ENCODE measurements at places on chromosomes 2 and 18.

DNA sequence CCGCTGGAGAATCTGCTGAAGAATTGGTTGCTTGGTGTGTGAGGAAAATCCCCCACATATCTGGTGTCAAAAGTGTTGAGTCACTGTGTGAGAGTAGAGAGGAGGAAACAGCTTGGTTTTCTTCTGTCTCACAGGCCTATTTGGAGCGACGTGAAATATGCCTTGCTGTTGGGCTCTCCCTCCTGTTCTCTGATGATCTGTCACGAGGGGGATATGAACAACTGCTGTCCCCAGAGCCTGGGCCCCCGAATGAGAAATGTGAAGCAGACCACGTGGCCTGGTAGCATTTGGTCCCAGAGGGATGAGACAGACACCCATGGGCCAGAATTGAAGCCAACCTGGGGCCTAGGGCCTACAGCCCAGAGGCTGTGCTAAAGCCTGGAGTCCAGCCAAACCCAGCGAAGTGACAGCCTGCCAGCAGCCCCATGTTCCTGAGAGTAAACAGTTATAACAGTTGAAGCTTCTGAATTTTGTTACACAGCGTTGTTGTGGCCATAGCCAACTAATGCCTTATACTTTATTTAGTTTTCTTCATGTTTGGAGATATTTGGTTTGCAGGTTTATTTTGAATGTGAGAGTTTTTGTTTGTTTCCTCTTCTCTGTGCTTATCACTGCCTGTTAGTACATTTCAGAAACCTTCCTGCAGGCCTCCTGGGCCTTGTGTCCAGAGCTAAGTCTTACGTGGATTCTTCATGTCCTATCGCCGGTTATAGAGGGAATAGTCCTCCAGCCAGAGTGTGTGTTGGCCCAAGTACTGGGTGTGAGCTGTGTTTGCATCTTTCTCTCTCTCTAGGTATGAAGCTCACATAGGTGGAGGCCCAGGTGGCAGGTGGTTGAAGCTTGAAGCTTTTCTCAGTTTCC is 18.7 kb upstream of the COLEC12 start:
- DNase-seq = no peak

DNA sequence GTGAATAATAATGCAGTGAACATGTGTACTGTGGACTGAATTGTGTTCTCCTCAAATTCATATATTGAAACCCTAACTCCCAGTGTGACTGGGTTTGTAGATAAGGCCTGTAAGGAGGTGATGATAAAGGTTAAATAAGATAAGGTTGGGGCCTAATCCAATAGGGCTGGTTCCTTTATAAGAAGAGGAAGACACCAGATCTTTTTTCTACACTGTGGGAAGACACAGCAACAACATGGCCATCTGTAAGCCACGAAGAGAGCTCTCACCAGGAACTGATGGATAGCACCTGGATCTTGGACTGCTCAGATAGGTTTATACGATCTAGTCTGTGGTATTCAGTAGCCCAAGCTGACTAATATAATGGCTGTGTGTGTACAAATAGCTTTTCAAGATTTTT is 66.8 kb downstream of the BMPR2 start:
- DNase-seq = no peak

DNA sequence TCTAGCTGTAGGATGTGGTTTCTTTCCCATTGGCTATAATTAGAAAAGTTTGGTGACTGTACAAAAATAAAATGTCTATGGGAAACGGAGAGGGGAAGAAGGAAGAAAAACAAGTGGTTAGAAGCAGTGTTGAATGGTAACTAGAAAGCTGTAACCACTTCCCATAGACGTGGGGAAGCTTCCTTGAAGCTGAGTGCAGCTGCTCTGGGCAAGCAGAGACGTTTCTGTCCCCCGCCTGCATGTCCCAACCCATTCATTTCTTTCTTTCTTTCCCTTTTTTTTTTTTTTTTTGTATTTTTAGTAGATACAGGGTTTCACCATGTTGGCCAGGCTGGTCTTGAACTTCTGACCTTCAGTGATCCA is 367.8 kb upstream of the HS6ST1 start:
- no peak for DNase-seq

DNA sequence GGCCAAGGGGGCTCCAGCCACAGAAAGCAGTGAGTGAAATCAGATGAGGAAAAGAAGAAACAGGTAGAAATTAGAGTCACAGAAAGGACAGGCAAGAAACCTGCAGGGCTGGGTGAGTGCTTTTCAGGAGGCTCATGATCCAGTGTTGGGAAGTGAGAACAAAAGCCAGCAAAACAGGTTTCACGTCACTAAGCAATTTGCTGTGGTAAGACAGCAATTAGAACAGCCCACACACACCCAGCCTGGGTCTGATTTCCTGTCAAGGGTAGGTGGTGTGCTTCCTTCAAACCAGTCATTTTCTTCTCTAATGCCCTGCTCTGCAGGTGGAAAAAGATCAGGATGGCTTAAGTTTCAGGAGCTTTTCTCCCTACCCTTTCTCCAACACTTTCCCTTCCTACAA is 52.9 kb upstream of the XDH start:
- DNase-seq = no peak

- DNase-seq = no peak
These were observed 497.9 kb upstream of the SPRED2 start for GRCh38 chr2:65930259-65930658.

DNA sequence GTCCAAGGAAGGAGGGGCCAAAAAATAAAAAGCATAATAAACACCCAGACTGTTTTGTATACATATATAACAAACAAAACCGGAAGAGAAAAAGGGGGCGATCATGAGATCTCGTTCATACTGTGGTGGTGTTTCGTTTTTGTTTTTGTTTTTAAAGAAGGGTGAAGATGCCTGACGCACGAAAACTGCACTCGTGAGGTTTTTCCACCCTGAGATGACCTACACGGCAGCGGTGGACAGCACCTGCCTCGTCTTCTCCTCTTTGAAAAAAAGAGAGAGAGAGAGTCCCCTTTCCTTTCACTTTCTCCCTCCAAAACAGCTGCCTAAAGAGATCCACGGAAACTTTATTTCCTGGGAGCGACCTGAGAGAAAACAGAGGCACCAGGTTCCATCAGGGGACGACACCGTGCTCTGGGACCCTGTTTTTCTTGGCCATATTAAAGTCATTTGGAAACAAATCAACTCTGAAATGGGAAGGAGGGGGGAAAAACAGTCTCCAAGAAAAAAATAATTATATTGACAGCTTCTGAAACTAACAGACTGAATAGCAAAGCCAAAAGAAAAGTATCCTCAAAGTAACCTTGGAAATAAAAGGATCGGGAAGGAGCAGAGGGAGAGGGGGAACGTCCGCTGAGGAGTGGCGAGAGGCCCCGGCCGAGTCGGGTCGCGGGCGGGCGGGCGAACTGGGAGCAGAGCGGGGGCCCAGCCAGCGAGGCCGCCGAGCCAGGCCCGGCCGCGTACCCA is 3.5 kb downstream of the POU3F3 start:
- no peak for DNase-seq

DNA sequence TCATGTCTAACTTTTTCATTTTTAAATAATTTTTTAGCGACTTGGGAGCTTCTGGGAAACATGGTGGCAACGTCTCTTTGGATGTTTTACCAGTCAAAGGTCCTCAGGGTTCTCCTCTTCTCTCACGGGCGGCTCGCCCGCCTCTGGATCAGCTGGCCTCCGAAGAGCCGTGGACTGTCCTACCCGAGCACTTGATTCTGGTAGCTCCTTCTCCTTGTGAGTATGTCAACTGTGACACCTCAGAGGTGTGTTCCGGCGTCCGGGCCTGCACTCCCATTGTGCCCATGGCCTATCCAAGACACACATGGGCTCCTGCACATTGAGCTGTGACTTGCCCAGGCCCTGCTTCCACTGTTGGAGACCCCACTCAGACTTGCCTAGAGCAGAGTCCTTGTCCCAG is 104.3 kb downstream of the CEP192 start:
- no peak for DNase-seq

DNA sequence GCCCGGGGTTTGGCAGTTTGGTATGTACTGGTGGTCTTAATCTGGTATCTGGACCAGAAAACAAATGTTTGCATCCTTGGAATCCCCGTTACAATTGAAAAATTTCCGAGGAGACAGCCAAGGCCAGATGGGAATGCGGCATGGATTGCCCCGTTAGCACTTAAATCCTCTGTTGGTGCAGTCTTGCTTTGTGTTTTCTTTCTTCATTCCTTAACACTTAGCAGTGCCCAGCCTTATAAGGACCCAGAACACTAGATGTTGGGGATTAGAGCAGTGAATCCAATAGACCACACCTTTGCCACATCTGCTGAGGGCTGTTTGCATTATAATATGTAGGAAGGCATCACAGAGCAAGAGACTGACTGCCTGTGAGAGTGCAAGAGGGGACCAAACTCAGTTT is 12.8 kb upstream of the ZNF532 start:
- no peak for DNase-seq

Data from stimulated activated CD4-positive, alpha-beta T cell treated with anti-CD3 and anti-CD28 coated beads, Interleukin-2, amount 100 ng/mL, for 24 hours (primary cell).